ENCODE measurements at places on chromosomes 3 and 15.
A peak's percentile ranks its signal among the peaks of the same experiment; 100 is the strongest.

DNA sequence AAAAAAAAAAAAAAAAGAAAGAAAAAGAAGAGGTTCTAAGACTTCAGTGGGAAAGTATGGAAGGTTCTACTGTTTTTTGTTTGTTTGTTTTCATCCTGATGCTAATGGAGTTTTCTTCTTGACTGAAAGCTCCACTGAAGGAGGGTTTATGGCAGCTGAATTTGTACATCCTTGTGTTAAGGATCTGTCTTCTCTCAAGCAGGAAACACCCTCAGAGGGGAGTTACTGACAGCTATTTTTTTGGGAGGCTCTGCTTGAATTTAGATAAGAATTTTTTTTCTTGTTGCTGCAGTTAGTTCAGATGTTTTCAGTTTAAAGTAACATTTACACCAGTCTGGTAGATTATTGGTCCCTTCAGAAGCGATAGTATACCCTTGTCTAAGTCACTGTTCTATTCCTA, 325.3 kb downstream of the ROBO2 start:
- DNase-seq, result no peak

DNA sequence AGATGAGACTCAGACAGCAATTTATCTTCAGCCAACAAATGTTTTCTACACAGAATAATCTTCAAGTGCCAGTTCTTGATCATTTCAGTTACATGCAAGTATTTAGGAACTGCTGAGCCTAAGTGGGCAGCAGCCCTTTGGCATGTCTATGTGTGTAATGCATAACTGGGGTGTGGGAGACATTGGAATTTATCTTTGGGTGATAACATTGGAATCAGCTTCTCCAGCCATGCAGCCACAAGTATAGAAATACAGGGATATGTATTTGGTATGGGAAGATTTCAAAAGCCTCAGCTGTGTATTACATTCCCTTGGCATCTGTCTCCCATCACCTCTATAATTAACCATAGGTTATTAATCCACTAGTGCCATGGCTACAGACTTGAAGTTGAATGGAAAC, 63.4 kb upstream of the FOXP1 start:
- no peak for DNase-seq

GRCh38 chr3:183427876-183428446, 458 bp downstream of the MCF2L2 start:
- peak; percentile 40 for DNase-seq

DNA sequence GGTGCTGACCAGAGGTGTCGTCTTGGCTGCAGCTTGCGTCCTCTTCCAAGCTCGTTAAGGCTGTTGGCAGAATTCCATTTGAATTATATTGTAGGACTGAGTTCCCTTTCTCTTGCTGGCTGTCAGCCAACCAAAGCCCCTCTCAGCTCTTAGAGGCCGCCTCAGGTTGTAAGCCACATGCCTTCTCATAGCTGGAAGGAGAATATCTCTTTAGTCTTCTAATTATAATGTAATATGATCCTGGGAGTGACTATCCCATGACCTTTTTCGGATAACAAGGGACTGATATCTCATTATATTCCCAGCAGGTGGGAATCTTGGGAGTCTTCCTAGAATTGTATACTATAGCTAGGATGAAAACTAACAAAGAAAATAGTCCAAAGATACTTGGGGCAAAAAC, 4.8 kb downstream of the SCG5 start:
- DNase-seq, result no peak

GRCh38 chr15:75694241-75695182, 18.1 kb downstream of the CSPG4 start:
- peak; percentile 34 for DNase-seq

GRCh38 chr15:80744415-80744814, 34.8 kb upstream of the CEMIP start:
- no peak for DNase-seq

- DNase-seq, result no peak
Measured at GRCh38 chr3:104291878-104292277, 1074.8 kb upstream of the ALCAM start.

DNA sequence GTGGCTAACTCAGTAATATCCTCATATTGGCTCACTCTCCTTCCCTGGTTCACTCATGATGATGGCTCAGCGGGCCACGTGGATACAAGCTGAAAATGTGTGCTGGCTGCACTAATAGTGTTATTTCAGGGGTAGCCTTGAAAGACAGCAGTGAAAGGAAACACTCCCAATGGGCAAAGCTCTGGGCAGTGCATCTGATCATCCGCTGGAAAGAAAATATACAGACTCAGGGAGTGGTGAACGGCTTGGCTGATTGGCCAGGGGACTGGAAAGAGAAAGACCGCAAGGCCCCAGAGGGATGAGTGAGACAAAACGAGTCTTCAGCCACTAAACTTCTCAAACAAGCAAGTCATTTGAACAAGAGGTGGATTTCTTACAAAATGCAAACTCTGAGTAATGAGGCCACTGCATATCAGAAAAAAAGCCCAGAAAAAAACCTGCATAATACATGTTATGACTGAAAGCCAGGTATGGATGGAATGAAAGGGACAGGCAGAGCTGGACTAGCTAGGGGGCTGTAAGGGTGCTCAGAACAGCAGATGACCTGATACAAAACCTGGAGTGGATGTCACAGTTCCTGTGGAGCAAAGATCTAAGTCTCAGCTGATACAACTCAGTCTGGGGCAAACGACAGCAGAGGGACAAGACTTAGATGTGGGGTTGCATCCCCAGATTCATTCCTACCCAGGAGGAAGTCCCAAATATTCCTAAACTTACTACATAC, 33.3 kb downstream of the CMTM6 start:
- DNase-seq, result no peak

GRCh38 chr15:53910236-53910849, 67.9 kb upstream of the UNC13C start:
- DNase-seq, result no peak

GRCh38 chr3:9803494-9803893, 6.6 kb upstream of the TTLL3 start:
- DNase-seq, result no peak

DNA sequence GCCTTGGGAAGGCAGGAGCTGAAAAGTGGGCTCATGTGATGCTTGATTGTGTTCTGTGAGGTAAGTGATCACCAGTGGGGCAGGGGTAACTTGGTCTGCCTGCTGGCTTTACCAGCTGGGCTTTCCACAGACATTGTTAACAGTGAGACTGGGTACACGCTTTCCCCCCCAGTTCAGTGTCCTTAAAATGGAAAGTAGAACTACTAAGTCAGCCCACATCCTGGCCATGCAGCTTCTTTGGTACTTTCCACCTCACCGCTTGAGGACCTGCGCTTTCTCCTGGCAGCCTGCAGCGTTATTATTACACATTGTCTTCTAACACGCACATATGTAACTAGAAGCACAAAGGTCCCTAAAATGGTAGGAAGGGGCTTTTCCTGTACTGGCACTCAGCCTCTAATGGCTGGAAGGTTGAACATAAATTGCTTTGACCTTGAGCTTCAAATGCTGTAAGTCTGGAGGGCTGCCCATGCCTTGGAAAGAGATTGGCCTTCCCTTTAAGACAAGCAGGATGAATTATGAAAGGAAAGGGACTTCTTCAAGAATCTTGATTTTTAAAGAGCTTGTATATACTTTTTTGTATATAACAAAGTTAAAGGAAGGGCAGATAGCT, 216.1 kb upstream of the ROPN1 start:
- DNase-seq, result no peak

- DNase-seq, result no peak
Measured at GRCh38 chr15:100775581-100776185, 103.9 kb upstream of the ALDH1A3 start.
